ENCODE measurements at places on chromosomes 1 and 21.

GRCh38 chr1:83822208-83822607, 176.7 kb downstream of the TTLL7 start:
- no peak for DNase-seq

- DNase-seq = no peak
Measured at GRCh38 chr1:71783071-71783470, 499.3 kb downstream of the NEGR1 start.

- peak; percentile 100 for DNase-seq
Measured at GRCh38 chr1:243420016-243420945, 164.4 kb downstream of the SDCCAG8 start.

DNA sequence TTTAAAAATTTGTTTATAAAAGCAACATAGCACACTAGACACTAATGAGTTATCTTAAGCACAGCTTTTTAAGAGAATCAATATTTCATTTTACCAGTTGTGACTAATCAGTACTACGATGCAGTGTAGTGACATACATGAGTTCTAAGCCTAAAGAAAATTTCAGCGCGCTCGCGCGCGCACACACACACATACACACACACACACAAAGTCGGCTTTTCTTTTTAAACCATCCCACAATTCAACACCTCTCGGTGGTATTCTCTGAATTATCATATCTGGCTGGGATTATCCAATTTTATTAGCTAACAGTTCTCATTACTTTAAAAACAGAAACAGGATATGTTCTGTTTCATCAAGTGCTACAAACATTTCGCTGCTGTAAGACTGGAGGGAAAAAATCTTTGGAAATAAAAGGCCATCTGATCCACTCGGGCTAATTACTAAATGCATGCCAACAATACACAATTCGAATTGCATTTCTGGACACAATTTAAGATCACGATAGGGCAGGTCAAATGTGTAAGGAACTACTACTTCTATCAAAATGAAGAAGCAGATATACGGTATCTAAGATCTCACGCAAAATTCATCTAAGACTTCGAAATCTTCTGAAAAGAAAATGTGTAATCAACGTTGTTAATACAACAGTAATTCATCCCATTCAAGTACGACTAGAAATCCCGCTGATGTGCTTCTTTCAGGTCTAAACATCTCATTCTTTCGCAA, 1.2 kb downstream of the TUT4 start:
- DNase-seq = no peak

DNA sequence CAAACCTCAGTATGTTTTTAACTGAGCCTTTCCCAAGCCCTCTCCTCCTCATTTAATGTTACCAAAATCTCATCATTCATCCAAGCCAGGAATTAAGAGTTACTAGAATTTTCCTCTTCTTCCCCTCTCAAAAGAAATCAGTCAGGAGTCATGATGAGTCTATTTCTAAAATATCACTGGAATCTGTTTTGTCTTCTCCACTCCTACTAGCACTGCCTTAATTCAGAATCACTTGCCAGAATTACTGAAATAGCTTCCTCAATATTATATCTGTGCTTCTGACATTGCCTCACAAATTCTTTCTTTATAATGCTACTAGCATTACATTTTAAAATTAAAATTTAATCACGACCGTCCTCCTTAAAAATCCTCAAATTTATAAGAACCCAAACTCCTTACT, 106.1 kb downstream of the PTGER3 start:
- DNase-seq = no peak

DNA sequence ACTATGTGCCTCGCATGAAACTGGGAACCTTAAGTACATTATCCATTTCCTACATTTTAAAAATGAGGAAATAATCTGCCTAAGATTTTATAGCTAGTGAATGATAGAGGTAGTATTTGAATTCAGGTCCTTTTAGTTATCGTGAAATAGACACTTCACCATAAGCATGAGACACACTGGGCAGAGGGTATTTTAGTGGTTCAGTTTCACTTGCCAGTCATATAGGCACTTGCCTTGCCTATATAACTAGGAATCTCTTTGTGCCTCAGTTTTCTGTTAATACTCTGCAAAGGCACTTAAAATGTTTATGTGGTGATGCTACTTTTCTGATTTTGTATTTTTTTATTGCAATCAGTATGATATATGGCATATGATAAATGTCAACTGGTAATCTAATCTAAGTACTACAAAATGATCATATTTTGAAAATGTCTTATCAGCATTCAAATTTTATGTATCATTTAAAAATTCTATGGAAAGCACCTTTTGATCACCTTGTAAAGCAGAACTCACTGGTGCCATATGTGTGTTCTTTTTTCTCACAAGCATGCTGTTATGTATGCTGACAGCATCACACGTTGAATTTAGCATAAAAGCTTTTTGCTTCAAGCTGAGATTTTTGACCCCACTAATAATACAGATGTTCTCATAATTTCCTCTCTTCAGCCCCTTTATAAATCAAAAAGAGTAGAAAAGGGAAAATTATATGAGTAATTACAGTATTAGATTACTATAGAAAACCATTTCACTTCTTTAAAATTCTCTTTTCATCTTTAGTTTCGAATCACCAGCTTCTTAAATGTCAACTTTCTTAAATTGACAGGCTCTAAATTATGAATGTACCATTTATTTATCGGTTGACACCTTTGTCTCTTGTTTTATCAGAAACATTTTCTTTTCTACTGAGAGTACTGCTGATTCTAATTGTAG, 52.6 kb downstream of the RPS6KC1 start:
- DNase-seq = no peak

DNA sequence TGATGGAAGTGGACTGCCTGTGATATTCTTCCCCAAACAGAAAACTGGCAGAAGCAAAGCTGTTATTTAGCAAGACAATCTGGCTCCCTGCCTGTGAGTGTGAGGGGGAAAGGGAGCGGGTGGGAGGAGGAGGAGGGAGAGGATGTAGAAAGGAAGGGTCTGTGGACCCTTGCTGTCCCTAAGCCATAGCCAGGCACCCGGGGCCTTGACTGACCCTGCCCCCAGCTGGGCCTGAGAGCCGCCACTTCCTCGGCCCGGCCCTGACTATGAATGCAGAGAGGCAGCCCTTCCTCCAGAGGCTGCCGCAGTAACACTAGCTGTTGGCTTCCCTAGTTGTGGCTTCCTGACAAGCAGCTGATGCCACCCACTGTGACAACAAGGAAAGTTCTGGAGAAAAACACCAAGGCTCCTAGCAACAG, 13.9 kb downstream of the PLA2G2F start:
- DNase-seq = no peak

- no peak for DNase-seq
Measured at GRCh38 chr21:14901482-14901958, 163.3 kb downstream of the NRIP1 start.

GRCh38 chr1:98316286-98316905, 345.1 kb upstream of the SNX7 start:
- no peak for DNase-seq

GRCh38 chr1:35763201-35763600, 6.6 kb downstream of the CLSPN start:
- DNase-seq = no peak

DNA sequence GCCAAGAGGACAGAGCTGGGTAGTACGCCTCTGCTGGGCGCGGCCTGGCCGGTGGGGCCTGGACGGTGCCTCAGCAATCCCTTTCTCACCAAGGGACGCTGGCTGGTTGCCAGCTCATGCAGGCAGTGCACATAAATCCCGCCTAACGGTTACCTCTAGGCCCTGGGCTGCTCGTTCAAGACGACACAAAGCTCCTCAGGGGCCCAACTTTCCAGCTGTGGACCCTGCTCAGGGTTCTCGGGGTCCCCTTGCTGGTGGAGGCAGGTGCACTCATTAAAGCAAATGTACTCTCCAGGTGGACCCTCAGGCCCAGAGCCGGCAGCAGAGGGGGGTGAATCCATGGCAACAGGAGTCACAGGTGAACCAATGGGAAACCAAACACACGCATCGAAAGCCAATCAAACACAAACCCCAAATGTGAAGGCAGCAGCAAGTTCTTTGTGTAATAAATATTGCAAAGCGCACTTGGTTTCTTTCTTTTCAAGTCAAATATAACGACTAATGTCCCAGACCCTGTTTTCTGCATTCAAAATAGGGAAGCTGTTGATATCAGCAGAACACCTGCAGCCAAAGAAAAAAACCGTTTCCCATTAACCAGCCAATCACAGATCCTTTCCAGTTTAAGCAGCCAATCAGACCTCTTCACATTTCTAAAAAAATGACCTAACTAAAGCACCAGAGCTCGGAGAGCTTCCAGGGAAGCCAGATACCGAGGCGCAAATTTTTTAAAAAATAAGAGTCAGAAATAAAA, 26.1 kb upstream of the CLSTN1 start:
- DNase-seq = no peak

GRCh38 chr1:233343262-233343661, 15.7 kb downstream of the MAP3K21 start:
- DNase-seq = no peak

DNA sequence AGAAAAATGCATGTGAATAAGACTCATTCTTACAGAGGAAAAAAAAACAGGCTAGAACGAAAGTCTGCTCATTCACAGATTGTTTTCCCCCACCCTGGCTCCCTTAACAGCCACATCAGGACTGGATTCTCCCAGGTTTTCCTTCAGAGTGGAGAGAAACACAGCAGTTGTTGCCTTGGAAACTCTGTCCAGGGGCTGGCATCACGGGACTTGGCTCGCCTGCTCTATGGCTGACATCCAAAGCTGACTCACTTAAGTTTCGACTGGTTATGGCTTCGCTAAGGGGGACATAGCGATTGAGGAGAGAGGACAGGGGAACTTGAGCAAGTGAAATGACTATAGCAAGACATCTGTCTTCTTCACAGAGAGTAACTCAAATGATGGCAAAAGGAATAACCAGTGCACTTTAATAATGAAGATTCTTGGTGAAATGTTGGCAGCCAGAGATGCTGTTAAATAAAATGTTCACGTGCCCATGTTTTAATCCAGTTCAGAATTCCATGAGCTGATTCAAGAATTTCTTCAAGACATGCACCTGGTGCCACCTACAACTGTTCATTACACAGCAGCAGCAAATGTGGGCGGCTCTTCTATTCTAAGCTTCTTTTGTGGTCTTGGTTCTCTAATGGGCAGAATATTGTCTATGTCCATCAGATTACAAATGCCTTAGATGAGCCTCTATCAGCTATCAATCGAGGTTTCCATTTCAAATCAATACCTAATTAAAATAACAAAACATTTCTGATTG, 21.8 kb downstream of the MIS18A start:
- peak; percentile 99 for DNase-seq

GRCh38 chr1:224622831-224623230, 6.7 kb downstream of the CNIH3 start:
- no peak for DNase-seq

DNA sequence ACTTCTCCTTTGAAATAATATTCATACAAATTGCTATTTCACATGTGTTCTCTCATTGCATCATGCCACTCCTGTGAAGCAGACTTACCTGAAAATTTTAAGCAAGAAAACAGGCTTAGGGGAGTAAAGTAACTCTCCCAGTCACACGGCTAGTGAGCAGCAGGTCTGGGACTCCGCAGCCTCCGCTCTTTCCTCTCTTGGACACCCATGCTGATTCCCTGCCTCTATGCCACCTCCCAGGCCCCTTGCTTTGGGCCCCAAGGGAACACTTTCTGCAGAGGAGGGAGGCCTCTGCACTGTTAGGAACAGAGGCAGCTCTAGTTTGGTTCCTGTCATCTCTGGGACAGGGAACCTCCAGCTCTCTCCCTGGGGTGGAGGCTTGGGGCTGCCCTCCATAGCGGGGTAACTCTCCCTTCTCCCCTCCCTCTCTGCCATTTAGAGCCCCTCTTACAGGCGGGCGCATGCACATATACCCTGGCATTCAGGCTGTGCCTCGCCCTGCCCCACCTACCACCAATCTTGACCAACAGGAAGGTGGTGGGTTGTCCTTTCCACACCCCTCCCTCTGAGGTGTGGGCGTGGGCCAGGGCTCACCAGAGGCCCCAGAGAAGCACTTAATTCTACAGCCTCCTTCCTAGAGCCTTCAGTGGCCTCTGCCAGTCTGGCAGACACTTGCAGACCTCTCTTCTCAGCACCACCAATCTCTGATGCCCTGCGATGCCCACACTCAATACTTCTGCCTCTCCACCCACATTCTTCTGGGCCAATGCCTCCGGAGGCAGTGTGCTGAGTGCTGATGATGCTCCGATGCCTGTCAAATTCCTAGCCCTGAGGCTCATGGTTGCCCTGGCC, at the start of gene RXFP4:
RXFP4 (plus strand) TSS at position 646 of the 852 bp plus-strand sequence; CDS start at position 718, 72 bp downstream.
- DNase-seq = peak; percentile 45

- no peak for DNase-seq
Measured at GRCh38 chr1:37633040-37633937, 1.4 kb downstream of the RSPO1 start.

DNA sequence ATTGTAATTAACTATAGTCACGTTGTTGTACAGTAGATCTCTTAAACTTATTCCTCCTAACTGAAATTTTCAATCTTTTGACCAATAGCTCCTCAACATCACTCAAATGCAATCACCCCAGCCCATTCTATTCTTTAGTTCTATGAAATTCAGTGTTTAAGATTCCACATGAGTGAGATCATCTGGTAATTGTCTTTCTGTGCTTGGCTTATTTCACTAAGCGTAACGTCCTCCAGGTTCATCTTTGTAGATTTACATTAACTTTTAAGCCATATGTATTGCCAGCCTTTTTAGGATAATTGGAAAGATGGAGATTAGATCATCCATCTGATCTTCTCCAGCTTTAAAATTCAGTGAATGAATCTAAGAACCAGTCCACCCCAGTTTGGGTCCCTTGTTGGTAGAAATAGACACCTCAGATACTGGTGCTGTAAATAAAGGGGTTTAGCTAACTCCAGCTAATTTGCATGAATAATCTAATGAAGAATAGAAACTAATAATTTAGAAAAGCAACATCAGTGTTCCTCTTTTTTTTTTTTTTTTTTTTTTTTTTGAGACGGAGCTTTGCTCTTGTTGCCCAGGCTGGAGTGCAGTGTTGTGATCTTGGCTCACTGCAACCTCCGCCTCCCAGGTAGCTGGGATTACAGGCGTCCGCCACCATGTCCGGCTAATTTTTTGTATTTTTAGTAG, 7.0 kb downstream of the S100A10 start:
- DNase-seq = no peak

- no peak for DNase-seq
Measured at GRCh38 chr1:180230791-180231505, 884 bp downstream of the LHX4 start.

DNA sequence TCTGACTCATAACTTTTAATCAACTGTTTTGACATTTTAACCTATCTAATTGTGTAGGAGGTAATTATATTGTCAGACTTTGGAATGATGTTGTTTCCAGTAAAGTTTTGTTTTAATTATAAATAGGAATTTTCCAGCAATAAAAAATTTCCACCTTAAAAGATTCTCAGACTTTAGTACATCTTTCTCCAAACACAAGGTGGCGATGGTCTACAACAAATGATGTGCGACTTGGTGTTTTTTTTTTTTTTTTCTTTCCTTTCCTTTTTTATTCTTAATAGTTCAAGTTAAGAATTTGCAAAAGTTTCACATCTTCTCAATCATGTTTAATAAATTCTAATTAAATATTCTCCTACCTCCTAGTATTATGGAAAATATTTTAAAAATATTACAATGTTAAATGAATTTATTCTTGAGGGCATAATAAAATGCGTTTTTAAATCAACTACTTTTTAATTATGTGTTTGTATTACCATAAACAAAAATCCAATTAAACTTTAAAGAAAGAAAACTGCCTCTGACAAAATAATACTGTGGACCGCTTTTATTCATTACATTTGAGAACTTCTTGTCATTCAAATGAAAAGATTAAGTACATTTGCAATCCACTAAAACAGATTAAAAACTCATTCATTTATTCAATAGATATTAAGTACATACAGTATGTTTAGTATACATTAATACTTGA, 4.4 kb upstream of the ADAMTS1 start:
- DNase-seq = peak; percentile 78

- DNase-seq = no peak
Measured at GRCh38 chr1:21293537-21294265, 3.4 kb upstream of the ECE1 start.
